ENCODE measurements at places on chromosomes 4 and X.
A peak's percentile ranks its signal among the peaks of the same experiment; 100 is the strongest.

GRCh38 chrX:132292793-132293192, 73.5 kb upstream of the RAP2C start:
- peak; percentile 2 for DNase-seq

DNA sequence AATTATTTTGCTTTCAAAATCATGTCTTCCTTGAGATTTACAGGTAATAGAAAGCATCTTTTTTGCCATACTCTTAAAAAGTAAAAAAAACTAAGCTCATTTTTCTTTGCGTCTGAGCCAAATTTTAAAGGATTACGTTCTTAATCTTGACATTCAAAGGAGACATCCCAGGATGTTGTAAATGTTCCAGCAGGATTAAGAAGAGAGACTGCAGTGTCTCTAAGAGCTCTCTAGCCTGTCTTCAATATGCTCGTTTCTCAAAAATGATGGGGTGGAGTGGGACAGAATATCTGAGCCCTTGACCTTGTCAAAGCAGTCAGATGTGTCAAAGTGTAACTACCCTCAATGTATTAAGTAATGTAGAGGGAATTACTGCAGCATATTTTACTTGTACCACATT, 363.3 kb downstream of the PCDH7 start:
- DNase-seq: no peak

- no peak for DNase-seq
These were observed 46.2 kb upstream of the TRPC3 start for GRCh38 chr4:121998024-121998423.

GRCh38 chrX:121869876-121870477, 822.6 kb downstream of the GLUD2 start:
- DNase-seq: no peak

DNA sequence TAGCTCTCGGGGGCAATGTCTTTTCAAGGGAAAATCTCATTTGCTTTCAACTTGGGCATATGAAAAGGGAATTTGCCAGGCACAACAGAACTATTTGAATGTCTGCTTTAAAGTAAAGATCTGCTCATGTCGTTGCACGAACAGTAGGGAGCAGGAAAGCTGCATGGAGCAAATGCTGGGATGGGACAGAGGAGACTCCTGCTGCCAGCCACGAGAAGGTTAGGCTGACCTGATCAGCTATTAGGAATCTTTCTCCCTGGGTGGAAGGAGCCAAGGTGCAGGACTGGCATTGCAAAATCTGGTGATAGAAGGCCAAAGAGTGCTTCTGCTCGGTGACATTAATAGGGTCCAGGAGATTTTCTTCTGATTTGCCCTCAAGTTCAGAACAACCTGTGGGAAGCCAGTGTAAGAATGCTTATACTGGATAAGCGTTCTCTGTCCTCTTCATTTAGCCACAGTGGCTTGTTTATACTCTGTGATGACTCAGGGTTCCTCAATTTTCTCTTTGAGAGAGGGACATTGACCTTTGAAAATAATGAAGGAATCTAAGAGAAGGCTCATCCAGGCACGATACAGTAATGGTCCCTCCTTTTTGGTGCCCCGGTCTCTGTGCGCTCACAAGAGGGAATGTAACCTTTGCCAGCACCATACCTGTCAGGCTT, 22.9 kb downstream of the FHL1 start:
- DNase-seq: no peak

GRCh38 chrX:10893366-10893765, 217.8 kb upstream of the HCCS start:
- no peak for DNase-seq

GRCh38 chrX:103628386-103629317, at the start of gene TCEAL1:
TCEAL1 (plus strand) TSS chrX:103628975; CDS start chrX:103629917, 942 bp downstream.
- no peak for DNase-seq

GRCh38 chr4:44638091-44638490, 13.3 kb downstream of the YIPF7 start:
- DNase-seq: no peak

DNA sequence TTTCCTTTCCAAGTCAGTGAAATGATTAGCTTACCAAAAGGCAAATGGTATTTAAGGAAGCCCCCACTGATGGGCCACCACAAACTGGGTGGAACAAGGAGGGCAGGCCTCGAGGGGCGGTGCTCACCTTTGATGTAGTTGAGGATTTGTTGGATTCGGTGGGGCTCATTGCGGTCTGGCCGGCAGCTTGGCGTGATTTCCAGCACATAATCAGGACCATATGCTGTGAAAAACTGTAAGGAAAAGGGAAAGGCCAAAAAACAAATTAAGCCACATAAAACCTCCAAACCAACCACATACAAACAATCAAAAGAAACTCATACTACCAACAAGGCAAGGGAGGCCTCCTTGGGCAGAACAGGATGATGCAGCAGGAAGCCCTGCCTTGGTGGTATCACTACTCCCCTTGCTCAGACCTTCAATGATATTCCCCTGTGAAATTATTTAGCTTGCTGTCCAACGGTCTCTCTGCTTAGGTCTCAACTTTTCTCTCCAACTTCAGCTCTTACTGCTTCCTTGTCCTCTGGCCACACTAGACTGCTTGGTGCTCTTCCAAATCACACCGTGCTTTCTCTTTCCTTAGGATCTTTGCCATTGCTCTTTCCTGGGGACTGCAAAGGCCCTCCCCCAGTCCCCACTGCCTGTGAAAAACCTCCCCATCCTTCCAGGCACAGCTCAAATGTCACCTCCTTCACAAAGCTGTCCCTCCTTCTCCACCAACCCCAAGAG, 46.1 kb upstream of the CITED1 start:
- DNase-seq: no peak

- DNase-seq: no peak
These were observed 507.7 kb downstream of the PDHA2 start for GRCh38 chr4:96347582-96347981.

DNA sequence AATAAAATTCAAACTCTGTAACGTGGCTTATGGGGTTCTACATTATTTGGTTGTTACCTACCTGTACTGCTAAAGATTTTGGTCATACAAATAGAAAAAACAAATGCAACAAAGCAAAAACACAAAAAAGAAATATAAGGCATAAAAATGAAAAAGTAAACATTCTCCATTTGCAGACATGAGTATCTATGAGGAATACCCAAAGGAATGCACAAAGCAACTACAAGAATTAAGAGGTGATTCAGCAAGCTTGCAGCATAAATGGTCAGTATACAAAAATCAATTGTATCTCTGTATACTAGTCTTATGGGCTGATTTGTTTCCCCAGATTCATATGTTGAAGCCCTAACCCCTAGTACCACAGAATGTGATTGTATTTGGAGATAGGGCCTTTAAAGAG, 3.6 kb upstream of the PDE5A start:
- DNase-seq: no peak

GRCh38 chr4:156536661-156537060, 434.9 kb downstream of the PDGFC start:
- DNase-seq: no peak

GRCh38 chr4:102454981-102455685, 46.0 kb upstream of the NFKB1 start:
- no peak for DNase-seq

DNA sequence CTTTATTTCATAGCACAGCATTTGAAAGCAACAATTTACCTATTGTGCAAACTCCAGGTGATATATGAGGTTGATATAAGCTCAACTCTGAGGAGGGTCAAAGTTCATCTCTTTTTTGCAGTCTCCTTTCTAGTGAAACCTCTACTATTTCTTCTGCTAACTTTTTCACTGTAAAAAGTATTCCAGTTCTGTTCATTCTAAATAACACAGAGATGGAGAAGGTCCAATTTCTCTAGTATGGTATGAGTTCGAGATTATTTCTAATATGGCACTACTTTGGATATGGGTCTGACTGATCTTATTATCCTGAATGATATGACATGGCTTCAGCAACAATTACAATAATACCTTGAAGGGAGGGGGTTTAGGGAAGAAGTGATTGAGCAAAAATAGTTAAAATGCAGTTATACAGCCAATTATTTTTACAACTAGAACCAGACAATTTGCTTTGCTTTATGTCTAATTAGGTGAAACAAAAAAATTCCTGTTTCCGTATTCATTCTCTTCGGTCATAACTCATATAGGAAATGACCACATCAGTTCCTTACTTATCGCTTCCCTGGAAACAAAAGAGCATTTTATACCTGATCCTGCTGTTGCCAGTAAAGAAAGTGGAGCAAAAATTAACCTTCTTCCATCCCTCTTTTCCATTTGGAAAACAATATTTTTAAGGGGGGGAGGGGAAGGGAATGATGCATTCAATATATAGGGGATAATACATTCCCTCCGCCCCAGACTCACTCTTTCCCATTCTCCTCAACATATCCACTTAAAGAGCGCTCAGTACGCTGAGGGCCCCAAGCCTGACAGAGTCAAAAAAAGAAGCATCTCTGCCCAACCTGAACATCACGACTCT, 1.0 kb downstream of the TBC1D9 start:
- DNase-seq: no peak

- DNase-seq: no peak
These were observed 323.8 kb downstream of the DCTD start for GRCh38 chr4:182593402-182593801.

DNA sequence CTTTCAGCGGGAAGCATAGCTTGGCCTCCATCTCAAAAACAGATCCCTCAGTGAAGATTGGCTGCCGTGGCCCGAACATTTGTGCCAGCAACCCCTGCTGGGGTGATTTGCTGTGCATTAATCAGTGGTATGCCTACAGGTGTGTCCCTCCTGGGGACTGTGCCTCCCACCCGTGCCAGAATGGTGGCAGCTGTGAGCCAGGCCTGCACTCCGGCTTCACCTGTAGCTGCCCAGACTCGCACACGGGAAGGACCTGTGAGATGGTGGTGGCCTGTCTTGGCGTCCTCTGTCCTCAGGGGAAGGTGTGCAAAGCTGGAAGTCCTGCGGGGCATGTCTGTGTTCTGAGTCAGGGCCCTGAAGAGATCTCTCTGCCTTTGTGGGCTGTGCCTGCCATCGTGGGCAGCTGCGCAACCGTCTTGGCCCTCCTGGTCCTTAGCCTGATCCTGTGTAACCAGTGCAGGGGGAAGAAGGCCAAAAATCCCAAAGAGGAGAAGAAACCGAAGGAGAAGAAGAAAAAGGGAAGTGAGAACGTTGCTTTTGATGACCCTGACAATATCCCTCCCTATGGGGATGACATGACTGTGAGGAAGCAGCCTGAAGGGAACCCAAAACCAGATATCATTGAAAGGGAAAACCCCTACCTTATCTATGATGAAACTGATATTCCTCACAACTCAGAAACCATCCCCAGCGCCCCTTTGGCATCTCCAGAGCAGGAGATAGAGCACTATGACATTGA, 175.4 kb downstream of the FAT4 start:
- no peak for DNase-seq

DNA sequence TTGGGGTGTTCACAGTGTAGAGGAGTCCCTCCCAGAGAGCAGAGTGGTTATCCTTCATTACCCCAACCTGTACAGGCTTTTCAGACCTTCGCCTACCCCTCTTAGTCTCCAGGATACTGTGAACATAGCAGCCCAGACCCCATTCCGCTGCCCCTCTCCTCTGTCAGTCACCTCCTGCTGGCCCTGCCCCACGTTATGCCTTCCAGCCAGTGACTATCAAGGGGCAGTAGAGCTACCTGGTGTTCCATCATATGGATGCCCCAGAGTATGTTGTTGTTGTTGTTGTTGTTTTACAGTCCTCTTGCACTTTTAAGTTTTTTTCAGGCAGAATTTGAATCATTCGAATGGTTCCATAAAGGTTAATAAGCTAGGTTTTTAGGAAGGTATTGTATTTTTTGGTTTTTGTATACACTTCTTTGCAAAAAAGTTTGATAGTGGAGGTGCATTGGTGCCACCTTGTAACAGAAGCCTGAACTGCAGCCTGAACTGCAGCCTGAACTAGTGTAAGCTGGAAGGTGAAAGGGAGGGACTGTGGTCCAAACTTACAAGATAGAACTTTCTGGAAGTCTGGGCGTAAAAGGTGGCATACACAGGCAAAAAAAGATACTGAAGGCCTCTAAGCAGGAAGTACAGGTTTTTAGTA, 101.4 kb upstream of the RAB40AL start:
- DNase-seq: no peak

- no peak for DNase-seq
These were observed 10.3 kb downstream of the FHDC1 start for GRCh38 chr4:152946446-152946845.

DNA sequence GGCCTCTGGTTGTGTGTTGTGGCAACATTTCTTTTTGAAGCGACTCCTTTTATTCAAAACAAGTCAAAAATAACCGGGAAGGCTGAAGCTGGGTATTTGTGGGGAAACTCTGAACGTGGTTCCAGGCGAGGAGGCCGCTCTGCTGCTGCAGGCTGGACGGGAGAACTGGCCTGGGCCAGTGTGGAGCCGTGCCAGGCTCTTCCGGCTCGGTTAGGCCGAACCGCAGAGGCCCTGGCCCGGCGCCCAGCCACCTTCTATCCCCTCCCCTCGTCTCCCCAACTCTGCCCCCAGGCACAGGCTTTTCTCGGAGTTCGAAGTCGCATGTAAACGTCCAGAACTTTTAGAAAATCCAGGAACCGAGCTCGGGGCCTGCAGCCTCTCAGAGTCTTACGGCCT, 2.4 kb upstream of the BCOR start:
- DNase-seq: no peak

Measured in GM18507 (cell line).